H4 (cell line): ENCODE measurements at places on chromosomes 13 and 19. TPM values are rescaled to one million over a fixed set of nuclear protein-coding genes. Genes with fewer than 3 reads are reported as not detected.

GRCh38 chr13:50990065-50990817, 80.7 kb downstream of the RNASEH2B start:
- no peak for DNase-seq

DNA sequence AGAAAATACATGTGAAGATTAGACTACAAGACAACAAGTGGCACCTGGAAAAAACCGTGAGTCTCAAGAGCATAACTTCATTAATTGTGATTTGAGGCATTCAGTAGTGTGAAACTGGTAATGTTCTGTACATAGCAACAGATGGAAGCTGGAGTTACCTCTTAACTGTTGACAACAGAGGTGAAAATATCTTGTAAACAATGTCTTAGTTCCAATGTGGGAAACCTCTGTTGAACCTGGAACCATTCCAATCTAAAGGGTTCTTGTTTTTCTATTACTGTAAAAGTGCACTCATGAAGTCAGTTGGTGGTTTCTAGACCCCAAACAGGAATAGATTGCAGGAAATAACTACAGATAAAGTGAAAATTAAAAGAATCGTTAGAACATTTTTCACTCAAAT, 728.4 kb downstream of the SLITRK1 start:
- no peak for DNase-seq

- DNase-seq: no peak
Observed at GRCh38 chr19:46350758-46351159, 3.9 kb downstream of the PPP5C start.

DNA sequence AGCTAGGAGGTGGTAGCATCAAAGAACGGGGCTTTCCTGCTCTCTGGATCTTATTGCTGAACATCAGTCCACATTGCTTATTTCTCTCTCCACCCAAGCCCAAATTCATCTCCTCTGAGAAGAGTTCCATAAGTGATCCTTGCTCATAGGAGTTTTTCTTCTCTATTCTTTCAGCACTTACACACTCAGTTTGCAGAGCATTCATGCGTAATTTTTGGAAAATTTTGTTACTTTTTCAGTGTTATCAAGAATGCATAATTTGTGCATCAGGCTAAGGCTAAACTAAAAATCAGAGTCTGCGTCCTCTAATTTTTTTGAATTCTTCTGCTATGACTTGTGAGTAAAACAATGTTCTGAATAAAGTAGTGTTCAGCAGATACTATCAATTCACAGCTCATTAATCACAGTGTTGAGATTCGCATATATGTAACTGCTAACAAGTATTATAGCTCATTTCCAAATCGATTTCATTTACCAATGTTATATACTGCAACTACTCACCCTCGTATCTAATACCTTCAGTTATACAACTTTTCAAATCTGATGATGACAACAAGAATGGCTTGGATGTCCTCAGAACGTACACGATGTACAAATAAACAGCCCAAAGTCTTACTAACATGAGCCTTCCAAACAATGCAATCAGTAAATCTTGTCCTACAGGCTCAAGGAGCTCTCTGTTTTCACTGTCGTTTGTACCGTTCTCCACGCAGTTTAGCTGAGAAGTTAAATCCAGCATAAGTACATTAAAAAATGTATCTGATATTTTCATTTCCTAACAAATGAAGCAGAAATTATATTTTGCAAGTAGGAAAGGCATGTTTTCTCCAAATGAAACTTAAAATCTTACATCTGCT, 36.4 kb upstream of the STARD13 start:
- no peak for DNase-seq

DNA sequence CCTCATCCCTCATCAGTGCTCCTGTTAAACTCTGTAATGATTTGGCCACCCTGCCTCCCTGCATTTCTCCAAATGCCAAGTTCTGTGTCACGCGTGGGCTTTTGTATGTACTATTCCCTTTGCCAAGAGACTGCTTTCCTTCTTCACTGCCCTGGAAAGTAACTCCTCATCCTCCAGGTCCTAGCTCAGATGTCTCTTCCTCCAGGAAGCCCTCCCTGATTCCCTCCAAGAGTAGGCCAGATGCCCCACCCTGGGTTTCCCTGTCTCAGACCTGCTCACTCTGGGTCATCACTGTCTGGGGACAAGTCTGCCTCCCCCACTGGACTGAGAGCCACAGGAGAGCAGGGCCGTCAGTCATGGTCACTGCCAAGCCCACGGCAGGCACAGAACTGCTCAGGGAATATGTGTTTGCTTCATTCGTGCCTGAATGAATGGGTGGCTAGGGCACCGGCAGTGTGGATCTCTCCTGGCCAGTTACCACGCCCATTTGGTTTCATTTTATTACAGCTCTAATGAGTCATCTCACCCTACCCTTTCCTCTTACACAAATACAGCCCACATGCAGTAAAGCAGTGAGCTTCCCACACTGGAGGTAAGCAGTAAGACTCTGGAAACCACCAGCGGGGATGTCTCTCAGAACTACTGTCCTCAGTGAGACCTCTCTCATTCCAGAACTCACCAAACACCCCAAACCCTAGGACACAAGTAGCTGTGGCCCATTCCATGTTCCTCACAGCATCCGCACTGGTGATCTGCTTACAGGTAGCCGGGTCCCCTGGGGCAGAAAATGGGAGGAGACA, 12.1 kb upstream of the GPR4 start:
- DNase-seq: peak; percentile 88

- DNase-seq: no peak
Observed at GRCh38 chr19:18091217-18091608, 4.5 kb upstream of the IL12RB1 start.

The ZNF626 gene
- total RNA-seq: 3.8 and 4.8 TPM in 2 replicates

The ITM2B gene
- total RNA-seq: 141 and 211 TPM in 2 replicates

- DNase-seq: no peak
Observed at GRCh38 chr19:30557212-30557611, 185.0 kb downstream of the ZNF536 start.

- no peak for DNase-seq
Observed at GRCh38 chr13:89554801-89555200, 1792.7 kb upstream of the MIR17HG start.

DNA sequence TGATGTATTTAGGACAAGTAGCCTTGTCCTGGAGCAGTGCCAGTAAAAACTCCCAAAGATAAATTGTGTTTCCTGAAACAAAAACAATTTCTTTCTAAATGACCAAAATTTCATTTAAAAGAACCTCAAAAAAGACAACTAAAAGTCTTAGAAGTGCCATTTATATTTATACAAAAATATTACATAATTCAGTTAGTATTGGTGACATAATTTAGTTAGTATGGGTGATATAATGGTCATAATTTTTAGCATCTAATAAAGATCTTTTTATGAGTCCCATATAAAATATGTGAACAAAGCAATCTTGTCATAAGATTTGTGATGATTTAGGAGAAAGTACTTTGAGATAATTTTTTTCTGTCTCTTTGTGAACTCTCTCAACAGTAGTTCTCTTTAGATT, 76.0 kb downstream of the ELF1 start:
- DNase-seq: no peak

The DAND5 gene
- total RNA-seq: 0.06 TPM in 1 of 2 replicates, not detected in the other

DNA sequence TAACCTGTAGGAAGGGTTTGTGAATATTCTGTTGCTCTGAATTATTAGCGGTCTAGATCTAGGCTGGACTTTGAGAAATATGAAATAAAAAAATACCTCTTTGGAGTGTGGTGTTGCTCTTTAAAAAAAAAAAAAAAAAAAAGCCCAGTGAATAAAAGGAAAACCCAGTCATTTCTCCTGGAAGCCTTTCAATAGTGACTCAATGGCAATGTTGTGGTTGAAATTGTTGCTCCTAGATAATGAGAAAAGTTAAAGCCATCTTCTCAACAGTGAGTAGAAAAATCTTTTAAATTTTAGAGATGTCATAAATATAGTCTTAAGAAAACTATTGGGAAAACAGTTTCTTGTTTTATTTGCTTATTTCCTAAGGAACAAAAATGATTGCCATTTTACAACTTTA, 135.3 kb downstream of the RFC3 start:
- DNase-seq: no peak

- DNase-seq: no peak
Observed at GRCh38 chr13:39960191-39960590, 304.7 kb downstream of the COG6 start.

DNA sequence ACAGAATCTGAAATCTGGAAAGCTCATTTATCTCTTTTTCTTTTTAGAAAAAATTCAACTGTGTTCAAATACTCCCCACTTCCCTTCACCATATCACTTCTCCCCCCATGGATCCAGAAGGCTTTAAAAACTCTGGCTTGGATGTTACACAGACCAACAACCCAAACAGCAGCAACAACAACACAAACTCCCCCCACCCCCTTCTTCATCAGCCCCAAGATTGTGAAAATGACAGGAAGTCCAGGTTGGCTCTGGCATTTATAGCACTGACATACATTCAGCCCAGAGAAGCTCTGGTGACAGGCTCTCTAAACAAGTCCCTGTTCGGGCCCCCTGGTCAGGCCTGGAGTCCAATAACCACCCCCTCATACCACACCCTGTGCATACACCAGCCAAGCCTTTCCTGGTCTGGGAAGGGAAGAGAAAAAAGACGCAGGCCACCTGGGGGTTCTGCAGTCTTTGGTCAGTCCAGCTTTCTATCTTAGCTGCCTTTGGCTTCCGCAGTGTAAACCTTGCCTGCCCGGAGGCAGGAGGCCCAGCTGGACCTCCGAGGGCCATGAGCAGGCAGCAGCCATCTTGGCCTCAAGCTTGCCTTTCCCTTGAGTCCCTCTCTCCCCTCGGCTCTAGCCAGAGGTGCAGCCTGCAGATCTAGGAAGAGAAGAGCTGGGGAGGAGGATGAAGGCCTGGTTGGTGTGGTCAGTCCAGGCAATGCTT, 6.8 kb downstream of the CDX2 start:
- DNase-seq: no peak

DNA sequence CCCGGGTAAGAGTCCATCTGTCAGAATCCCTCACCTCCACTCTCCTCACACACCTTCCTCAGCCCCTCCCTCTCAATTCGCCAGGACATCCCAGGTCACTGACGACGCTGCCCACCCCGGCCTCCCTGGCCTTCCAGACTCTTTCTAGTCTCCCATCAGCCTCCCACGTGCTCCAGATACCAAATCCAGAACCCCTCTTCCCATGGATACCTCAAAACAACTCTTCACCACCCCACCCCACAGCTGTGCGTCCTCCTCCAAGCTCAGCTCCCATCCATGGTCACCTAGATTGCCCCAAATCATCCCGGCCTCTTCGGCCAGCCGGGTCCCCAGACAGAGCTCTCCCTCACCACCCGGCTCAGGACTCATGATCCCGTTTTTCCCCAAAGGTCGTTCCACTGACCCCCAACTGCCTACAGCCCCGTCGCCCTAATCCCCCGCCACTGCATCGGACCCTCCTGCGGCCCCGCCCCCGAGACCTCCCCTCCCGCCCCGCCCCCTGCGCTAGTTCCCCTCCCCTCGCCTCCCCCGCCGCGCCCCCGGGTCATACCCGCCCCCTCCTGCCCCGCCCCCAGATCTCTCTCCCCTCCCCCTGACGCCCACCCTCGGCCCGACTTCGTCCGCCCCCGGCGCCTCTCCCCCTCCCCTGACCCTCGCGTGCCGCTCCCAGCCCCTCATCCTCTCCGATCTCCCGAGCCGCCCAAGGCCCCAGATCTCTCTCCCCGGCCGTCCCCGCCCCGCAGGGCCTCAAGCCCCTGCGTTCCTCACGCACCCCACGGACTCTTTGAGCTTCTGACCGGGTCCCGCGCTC, 546 bp downstream of the UBXN6 start:
- DNase-seq: no peak

- DNase-seq: no peak
Observed at GRCh38 chr19:50875795-50876422, 2.7 kb downstream of the KLK2 start.

DNA sequence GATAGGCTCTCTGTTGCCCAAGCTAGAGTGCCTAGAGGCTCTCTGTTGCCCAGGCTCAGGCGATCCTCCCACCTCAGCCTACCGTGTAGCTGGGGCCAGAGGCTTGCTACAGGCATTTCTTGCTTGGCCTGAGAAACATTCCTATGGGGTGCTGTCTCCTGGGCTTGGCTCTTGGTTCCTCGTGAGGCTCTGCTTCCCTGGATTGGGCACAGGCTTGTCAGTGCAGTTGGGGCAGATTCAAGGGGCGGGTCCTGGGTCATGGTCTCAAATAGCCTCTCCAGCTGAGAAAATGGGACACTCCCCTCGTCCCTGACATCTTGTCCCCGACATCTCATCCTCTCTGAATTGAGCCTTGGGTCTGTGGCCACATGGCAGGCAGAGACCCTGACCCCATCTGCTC, 4.9 kb downstream of the TSSK6 start:
- DNase-seq: no peak

DNA sequence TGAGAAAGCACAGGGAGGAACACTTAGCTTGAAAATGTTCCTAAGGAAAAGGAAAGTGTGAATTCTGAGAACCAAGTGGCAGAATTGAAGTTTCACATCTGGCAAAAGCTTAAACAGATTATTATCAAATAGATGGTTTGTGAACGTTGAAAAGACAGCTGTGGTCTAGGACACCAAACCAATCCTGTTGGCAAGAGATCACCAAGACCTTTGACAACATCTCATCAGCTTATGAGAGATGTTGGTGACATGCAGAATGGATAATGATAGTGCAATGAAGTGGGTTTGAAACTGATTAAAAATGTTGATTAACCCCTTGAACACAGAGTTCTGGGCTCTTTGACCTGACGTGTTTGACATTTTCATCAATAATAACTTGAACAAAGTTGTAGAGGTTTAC, 74.6 kb upstream of the GPR183 start:
- DNase-seq: no peak

- no peak for DNase-seq
Observed at GRCh38 chr19:2813235-2814160, 6.2 kb upstream of the ZNF554 start.

DNA sequence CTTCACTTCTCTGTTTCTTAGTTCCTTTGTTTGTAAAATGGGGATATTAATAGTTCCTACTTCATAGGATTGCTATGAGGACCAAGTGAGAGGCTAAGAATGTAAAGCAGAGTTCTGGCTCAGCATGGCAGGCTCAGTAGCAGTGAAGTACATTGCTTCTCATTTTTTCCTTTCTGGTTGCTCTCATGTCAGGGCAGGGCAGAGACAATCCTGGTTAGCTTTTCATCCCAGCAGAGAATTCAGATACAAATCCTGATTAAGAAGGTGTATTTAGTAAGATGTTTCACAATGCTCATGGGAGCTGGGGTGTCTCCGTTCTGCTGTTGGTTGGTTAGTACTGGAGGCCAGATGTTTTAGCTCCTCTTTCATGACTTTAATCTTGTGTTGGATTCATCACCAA, 42.9 kb downstream of the WASF3 start:
- no peak for DNase-seq

- DNase-seq: no peak
Observed at GRCh38 chr13:28671126-28671792, 12.3 kb downstream of the POMP start.

The DIAPH3 gene
- total RNA-seq: 6.7 and 7.8 TPM in 2 replicates

DNA sequence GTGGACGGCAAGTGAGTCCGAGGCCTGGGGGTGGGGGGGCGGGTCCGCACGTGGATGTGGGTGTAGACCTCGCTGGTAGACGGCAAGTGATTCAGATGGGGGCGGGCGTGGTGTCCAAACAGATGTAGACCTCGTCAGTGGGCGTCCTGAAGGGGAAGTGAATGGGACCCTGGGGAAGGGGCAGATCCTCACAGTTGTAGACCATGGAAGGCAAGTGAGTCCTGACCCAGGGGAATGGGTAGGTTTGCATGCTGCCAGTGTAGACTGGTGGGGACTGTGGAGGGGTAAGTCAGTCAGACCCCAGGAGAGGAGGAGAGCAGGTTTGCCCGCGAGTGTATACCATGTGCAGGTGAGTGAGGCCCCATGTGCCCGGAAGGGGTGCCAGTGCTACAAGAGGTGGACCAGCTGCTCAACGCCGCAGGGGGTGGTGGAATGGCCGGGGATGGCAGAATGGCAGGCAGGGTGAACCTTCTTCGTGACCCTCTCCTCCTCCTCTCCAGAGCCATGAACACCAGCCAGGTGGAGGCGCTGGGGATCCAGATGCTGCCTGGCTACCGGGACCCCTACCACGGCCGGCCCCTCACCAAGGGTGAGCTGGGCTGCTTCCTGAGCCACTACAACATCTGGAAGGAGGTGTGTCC, 22.1 kb downstream of the COLGALT1 start:
- DNase-seq: no peak
